Osteocyte (in vitro differentiated cells): ENCODE measurements at places on chromosomes 16 and 17.

- DNase-seq, result peak; percentile 38
Observed at GRCh38 chr16:26672206-26672605, 394.5 kb upstream of the C16orf82 start.

GRCh38 chr17:80272366-80272765 is 11.7 kb downstream of the RNF213 start:
- no peak for DNase-seq

DNA sequence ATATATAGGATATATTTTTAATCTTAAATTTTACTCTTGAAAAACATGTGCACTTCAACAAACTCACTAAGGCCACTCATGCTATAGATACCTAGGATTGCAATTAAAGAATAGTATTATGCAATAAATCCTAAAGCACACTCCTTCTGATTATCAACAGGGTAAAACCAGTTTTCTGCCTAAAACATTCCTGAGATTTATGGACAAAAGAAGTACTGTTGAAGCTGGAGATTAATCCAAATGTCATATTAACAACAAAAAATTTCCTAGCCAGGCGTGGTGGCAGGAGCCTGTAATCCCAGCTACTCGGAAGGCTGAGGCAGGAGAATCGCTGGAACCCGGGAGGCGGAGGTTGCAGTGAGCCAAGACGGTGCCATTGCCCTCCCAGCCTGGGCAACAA is 21.4 kb downstream of the CHCT1 start:
- DNase-seq, result no peak

GRCh38 chr16:70648606-70649005 is 2.2 kb downstream of the IL34 start:
- DNase-seq, result no peak

DNA sequence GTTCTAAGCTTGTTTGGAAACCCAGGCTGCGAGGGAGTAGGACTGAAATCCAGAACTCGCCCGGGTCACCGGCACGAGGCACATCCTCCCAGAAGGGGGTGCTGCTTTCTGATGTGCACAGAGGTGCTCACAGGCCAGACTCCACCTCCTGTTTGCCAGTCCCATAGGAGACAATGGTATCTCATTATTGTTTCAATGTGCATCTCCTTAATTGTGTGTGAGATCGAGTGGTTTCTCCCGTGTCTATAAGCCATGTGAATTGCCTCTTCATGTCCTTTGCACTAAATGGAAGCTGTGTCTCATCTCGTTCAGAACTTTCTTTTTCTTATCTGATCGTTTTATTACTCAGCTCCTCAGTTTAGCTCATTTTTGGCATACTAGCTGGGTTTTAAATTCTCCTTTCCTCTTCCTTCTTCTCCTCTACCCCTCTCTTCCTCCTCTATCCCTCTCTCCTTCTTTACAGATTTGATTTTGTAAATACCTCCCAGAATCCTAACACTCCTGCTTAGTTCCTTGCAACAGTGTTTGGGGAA is 32.1 kb upstream of the PRKCB start:
- no peak for DNase-seq

DNA sequence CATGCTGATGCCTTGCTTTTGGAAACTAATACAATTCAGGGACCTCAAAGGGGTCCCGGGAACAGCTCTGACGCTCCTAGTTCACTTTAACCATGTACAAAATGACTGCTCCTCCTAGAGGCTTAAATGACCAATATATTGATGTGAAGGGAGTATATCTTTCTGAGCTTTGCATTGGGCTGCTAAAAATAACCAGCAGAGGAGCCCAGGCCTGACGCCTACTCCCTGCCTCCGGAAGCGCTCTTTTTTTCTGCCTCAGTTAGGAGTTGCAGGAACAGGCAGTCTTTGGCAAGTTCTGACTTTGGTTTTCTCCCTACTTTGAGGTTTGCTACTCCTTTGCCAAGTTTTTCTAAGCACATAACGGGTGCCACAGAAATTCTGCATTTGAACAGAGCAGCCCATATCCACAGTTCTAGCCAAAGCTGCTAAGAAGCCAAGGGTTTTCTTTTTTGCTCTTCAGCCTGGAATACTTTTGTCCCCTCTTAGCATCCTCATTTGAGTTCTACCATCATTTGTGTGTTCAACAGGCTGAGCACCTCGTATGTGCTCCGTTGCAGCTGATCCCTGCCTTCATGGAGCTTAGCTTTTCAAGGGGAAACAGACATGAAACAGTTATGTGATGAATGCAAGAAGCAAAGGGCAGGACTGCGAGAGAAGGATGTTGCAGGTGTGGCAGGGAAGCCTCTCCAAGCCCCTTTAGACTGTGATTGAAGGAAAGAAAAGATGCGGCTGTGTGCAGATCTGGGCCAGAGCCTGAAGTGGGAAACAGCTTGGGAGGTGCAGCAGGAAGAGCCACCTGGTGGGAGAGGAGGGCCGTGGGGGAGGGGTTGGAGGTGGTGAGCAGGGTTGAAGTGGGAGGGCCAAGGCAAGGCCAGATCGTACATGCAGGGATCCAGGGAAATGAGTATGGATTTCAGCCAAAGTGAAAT is 2.8 kb upstream of the NAGPA start:
- DNase-seq, result no peak

DNA sequence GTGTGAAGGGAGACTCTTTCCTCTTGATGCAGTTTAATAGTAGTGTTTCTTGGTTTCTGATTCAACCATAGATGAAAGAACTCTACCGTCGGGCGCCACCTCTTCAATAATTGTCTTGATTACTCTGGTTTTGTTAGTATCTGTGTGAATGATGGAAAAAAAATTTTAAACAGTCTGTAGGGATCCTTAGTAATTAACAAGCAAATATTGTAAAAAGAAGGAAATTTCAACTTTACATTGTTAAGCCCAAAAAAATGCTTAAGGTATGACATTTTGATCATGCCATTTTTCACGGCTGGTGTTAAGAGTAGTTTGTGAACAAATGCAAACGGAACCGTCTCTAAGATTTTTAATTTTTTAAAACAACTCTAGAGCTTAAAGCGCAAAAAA is 4.1 kb downstream of the KRT10 start:
- DNase-seq, result no peak

DNA sequence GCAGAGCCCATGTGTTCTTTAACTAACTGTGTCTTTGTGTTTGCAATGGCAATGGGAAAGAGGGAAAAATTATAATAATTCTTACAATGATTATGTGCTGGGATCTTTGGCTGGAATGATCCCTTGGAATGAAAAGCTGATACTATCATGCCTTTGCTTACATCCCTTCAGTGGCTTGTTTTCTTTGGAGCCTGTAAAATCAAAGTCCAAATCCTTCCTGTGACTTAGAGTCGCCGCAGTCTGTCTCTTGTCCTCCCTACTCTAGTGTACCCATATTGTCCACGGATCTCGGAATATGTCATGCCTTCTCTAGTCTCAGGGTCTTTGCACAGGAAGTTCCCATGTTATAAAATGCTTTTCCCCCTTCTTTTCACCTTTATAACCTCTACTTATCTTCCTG is 111.7 kb upstream of the MAF start:
- DNase-seq, result no peak

DNA sequence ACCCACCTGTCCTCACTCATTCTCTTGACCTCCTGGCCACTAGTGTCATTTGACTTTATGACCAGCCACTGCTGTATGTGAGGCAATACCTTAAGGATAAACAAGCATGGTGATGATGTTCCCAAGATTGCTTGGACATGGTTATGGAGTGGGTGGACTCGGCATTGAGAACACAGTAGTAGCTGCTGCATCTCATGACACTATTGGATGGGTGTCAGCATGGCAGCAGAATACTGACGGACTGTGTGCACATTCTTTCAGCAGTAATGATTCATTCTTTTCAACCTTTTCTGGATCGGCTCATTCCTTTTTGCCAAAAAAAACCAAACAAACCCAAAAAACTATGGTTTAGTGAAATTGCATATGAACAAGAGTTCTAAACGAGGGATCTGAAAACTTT is 13.5 kb downstream of the SPECC1 start:
- no peak for DNase-seq
